Mucosa of gallbladder (tissue), 1 donor: ENCODE measurements at places on chromosomes 7 and 10. TPM values are rescaled to one million over a fixed set of nuclear protein-coding genes. Genes with fewer than 3 reads are reported as not detected.

The INSIG1 gene
- total RNA-seq, result 256 TPM

- no peak for DNase-seq
Measured at GRCh38 chr7:116957874-116958273, 4.6 kb downstream of the ST7 start.

The SCRN1 gene
- total RNA-seq, result 63.9 TPM

The ITPRID1 gene
- total RNA-seq, result 0.43 TPM

- DNase-seq, result no peak
Measured at GRCh38 chr10:63930584-63930983, 409.4 kb downstream of the REEP3 start.
